ENCODE measurements at places on chromosomes 1 and 21.

DNA sequence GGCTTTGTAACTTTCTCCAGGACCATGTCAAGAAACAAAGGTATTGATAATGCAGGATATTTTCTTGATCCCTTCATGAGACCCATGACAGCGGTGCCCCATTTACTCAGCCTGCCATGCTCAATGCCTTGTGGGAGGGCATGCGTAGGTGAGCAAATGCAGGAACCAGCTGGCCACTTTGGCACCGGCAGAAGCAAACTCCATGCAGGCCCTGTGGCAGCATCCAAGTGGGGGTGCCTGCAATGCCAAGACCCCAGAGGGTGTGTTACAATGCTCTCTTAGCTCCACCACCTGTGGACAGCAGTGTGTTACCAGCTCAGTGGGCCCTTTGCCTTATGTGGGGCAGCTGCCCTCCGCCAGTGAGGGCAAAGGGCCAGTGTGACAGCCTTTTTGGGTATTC, 108.1 kb downstream of the ATP1B1 start:
- DNase-seq, result no peak

GRCh38 chr1:55554611-55555010, 339.4 kb upstream of the USP24 start:
- DNase-seq, result no peak

DNA sequence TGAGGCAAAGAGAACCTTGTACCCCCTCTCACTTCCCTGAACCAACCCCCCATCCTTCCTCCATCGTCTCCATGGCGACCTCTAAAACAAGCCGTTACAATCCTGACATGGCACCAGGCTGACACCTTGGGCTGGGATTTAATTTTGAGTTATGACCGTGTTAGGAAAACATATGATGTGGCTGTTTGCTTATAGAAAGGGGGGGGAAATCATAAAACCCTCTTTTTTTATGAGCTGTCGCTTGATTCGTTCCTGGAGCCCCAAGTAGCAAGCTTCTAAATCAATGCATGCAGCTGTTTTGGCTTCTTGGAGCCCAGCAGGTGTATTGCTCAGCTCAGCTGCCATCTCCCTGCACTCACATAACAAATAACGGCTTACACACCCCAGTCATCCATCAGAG, 301.2 kb upstream of the SPAG17 start:
- DNase-seq, result no peak

DNA sequence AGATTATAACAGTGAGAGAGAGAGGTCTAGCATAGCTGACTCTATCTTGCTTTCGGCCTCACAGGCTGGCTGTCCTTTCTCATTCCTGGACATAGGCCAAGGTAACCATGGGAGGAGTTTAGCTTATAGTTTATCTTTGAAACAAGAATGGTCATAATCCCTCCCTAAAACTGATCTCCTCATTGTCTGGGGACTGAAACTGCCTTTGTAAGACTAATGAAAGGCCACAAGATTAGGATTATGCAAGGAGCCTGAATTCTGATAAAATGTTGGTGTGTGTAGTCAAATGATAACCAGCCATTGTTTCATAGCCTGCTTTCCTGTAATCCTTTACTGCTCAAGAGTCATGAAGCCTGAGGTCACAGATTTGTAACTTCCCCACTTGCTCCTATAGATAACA, 131.9 kb upstream of the LYPLAL1 start:
- no peak for DNase-seq

GRCh38 chr21:29164323-29164942, 34.0 kb downstream of the MAP3K7CL start:
- peak; percentile 60 for DNase-seq

- DNase-seq, result no peak
These were observed 43.6 kb upstream of the COL18A1 start for GRCh38 chr21:45361033-45361997.
